ENCODE measurements at places on chromosomes 11 and 22.

DNA sequence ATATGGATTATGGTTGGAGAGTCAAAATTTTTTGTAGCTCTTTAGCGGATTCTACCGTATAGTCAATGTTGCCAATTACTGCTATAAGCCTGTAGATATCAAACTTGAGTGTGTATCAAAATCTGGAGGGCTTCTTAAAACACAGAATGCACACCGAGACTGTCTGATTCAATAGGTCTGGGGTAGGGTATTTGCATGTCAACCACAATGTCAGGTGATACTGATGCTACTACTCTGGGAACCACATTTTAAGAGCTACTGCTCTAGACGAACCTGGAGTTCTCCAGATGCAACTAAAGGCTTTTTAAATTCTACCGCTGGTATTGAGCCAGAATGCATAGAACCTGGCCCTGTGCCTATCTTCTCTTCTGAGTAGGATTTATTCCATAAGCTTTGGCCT, 15.8 kb upstream of the MS4A4A start:
- DNase-seq, result no peak

DNA sequence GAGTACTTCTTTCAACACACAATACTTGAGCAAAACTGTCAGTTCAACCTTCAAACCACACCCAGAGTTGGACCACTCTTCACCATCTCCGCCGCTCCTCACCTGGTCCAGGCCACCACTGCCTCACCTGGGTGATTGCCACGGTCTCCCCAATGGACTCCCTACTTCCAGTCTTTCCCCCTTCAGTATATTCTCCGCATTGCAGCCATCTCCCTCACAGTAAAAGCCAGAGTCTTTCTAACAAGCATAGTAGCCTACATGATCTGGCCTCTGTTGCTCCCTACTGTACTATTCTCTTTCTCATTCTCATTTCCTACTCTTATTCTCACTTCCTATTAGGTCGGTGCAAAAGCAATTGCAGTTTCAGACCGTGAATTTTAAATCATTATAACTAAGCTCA, 28.5 kb downstream of the AASDHPPT start:
- DNase-seq, result no peak

DNA sequence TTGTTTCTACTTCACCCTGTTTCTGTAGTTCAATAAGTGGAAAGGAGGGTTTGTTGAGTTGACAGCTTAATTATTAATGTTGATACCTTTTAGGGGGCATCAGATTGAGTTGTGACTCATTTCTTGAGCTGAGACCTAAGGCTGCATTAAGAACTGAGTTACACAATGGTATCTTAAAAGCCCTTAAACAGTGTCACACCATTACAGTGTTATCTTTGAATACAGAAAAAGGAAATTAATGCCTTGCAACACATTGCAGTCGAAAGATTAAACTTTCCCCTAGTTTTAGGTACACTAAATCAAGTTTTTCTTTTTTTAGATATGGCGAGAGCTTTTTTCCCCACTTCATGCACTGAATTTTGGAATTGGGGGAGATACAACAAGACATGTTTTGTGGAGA, 16.7 kb downstream of the PAFAH1B2 start:
- no peak for DNase-seq

GRCh38 chr22:22789233-22789921, 98.2 kb upstream of the IGLL5 start:
- no peak for DNase-seq

GRCh38 chr11:106063009-106063408, 14.1 kb downstream of the KBTBD3 start:
- no peak for DNase-seq

All from hindlimb muscle (tissue), 1 donor.